ENCODE measurements at places on chromosomes 16 and 17.

GRCh38 chr17:57384219-57384618 lies 127.9 kb downstream of the MSI2 start:
- DNase-seq, result no peak

GRCh38 chr17:46950342-46950996 lies 27.5 kb downstream of the GOSR2 start:
- no peak for DNase-seq

DNA sequence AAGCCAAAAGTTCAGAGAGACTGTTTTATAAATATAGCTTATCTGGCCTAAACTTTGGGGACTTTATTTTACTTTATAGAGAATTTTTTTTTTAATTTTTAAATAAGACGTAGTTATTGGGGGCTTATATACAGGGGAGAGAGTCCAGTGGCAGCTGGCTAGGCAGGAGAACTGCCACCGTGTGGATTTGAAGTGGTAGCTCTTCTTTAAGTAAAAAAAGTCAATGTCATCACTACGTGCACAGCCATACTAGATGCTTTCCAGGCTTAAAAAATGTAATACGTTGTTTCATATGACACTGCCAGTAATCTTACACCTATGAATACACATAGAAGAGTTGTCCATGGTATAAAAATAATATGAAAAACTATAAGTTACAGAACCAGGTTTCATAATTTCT lies 31.9 kb upstream of the ANKFY1 start:
- no peak for DNase-seq

DNA sequence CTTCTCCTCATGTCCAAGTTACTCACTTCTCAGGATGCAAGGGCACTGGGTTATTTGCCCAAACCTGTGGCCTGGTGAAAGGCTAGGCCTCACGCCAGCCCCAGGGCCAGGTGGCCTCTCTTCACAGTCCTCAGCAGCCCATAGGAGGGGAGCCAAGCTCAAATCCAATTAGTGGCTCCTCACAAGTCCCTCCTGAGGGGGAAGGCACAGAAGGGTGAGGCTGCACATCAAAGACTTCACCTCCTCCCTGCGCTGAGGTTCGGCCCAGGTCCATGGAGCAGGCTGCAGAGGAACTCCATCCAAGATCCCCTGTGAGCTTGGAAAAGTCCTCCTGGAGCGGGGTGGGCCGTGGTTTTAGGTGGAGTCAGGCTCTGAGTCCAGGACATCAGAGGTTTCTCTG lies 320.0 kb downstream of the FOXL1 start:
- no peak for DNase-seq
